Mesenteric fat pad (tissue), 1 donor: ENCODE measurements at places on chromosomes 4 and X.

DNA sequence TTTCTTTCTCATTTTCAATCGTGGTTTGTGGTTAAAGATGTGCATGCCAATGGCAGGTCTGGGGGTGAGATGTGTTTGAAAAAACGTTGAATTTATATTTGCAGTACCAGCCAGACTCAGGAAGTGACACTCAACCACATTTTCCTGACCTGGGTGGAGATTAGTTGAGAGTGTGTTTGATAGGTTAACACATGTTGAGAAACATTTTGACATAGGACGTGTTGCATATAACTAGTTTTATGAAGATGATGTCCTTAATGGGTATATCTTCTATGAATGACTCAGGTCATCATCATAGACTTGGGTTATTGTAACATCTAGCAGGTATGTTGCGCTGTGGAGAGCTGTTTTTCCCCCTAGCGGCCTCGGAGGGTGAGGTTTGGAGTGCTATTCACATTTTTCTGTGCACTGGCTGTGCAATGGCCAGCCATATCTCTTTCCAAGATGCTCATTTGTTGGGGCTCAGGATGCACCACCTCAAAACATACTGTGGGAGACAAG is 21.7 kb upstream of the CD38 start:
- DNase-seq = no peak

GRCh38 chr4:130186931-130187330 is 1091.0 kb downstream of the C4orf33 start:
- no peak for DNase-seq

DNA sequence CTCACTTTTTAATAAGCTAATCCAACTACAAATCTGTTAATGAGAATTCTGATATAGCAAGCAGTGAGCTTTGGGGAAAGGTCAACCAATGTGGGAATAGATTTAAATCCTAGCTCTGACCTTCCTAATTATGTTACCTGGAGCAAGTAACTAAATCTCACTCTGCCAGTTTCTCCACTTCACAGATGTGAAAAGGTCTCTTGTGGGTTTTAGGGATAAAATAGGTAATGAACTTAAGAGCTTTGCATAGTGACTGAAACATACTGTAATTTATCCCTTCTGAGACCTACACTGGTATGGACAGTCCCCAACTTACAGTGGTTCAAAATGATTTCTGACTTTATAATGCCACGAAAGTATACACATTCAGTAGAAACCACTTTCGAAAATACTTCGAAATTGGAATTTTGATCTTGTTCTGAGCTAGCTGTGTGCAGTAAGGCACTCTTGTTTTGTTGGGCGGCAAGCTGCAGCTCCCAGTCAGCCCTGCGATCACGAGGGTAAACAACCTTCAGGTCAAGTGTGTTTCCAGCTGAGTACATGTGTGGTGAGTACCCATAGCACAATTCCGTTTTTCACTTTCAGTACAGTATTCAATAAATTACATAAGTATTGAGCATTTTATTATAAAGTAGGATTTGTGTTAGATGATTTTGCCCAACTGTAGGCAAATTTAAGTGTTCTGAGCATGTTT is 93.7 kb downstream of the ADGRL3 start:
- no peak for DNase-seq

DNA sequence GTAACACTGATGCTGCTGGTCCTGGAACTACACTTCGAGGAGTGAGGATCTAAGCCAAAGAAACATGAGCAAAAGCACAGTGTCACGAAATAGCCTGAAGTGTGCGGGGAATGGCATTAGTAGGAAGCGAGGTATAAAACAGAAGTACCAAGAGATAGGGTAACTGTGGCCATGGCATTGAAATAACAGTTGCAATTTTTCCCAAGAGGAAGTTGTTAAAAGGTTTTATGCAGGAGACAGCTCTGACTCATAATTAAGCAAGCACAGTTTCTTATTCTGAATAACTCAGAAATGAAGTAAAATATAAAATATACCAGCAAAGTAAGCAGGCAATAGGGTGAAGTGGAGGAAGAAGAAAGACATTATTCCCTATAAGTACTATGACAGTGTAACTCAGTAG is 90.3 kb upstream of the TMEM150C start:
- DNase-seq = no peak

DNA sequence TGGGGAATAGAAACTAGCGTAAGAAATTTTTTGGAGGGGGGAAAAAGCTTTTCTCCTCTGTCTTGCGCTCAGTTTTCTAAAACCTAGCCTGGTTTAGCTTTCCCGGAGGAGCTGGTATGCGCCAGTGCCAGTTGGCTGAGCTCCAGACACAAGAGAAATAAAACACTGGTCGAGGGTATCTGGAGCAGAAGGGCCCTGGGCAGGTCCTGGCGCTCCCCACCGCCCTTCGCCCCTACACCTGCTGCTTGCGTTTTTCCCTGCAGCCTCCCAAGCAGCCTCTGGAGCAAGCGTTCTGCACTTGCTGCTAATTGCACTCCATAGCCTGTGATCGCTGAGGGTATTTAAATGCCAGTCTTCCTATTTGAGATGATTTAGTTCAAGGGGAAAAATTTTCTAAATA is 816 bp downstream of the EREG start:
- DNase-seq = no peak

GRCh38 chr4:105374071-105374470 is 99.8 kb downstream of the PPA2 start:
- DNase-seq = no peak

GRCh38 chr4:6618386-6619115 is 21.9 kb upstream of the MRFAP1 start:
- DNase-seq = no peak

GRCh38 chr4:78207951-78208350 is 150.8 kb downstream of the FRAS1 start:
- no peak for DNase-seq

- DNase-seq = no peak
These were observed 1637.3 kb upstream of the PABPC4L start for GRCh38 chr4:135838889-135839288.

DNA sequence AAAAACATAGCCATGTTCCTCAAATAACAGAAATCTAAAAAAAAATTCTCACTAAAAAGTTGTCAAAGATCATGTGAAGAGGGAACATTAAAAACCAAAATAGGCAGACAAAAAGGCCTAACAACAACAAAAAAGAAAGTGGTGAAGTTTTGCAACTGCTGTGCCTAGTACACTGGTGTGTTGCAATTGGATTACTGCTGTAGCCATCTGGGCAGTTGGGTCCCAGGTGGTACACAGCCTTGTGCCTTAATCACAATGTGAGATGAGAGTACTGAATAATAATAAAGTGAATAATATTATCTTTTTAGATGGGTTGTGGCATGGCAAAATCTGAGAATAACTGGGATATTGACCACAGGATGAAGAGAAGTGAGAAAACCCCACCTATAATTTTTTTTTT is 12.0 kb downstream of the C4orf54 start:
- no peak for DNase-seq

DNA sequence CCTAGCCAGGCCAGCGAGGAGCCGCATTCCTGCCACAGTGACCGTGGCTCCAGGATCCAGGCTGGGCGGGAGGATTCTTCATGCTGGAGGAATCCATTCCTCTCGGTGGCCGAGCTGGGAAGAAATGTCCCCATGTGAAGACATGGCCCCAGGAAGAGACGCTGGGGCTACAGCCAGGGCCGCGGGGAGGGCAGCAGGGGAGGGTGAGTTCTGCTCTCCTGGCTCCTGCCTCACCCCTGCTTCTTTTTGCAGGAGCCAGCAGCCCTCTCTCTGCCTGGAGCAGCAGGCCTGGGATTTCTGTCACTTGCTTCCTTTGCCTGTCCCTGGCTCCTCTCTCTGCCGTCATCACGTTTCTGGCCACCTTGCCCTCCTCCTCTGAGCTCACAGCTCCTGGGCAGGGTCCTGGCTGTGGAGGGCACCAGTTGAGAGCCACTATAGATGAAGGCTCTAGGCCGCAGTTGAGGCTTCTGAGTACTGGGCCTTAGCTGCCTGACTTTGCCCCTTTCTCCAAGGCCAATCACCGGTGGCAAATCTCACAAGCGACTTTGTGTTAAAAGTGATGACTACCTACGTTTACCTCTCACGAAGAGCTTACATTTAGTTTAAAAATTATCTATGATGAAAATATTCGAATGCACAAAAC is 48.3 kb downstream of the ENPP6 start:
- no peak for DNase-seq

DNA sequence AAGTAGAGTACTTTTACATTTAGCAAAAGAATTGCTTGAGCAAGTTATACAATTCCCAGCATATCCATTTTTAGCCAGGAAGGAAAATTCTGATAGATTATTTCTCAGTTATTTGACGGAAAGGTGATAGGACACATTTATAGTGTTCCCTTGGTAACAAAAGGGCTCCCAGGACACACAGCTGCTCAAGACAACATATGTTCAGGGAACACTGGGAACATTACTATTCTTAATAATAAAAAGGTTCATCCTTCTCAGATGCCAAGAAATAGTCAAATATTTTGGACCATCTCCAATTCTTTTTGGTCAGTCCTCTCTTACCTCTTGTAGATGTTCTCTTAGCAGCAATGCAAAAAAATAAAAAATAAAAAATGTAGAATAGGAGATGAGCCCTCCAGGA is 66.8 kb upstream of the SMAD1 start:
- no peak for DNase-seq

GRCh38 chr4:167989815-167990214 is 102.5 kb upstream of the ANXA10 start:
- no peak for DNase-seq

DNA sequence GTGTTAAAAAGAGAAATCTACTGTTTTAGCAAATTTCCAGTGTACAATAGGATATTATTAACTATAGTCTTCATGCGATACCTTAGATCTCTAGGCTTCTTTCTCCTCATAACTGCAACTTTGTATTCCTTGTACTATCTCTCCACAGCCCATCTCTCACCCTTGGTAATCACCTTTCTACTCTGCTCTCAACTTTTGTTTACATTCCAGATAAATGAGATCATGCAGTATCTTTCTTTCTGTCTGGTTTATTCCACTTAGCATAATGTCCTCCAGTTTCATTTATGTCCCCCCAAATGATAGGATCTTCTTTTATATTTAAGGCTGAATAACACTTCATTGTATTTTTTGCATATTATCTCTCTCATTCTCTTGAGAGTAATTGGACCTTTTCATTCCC is 165.5 kb downstream of the HS3ST1 start:
- no peak for DNase-seq

DNA sequence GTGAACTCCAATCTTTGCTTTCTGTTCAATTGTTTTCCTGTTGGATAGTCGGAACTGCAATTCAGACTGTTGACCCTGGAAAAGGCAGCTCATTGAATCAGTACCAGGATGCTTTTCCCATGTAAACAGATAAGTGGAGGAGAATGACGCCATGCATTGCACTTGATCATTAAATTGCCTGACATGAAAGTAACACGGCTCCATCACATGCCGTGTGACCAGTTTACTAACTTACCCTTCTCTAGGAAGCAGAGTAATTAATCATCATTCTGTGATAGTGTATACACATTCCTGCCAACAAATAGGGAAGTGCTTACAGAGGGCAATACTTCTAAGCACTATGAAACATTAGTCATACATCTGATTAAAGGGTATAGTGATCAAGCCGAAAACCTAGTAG is 101.4 kb downstream of the PPARGC1A start:
- no peak for DNase-seq

DNA sequence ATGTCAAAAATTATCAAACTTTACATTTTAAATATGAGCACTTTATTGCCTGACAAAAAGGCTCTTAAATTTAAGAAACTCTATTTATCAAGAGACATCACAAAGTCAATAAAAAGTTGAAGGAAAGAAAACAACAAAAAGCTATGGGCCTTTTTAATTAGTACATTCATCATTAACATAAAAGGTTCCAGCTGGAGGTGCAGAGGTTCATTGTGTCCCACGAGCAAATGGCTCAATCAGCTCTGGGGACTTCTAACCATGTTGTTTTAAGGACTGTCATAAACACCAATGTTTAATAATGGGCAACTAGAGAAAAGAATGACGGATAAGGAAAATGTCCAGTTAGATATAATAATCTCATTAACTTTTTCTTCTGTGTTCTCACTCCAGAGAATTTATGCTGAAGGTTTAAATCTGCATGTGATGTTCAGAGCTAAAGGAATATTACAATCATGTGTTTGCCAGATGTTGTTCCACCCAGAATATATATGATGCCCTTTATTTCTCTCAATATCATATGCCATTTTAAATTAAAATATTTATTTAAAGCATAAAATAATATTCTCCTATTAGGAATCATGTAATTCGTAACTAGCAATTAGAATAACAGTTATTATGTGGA is 840.3 kb upstream of the ADGRL3 start:
- DNase-seq = no peak

DNA sequence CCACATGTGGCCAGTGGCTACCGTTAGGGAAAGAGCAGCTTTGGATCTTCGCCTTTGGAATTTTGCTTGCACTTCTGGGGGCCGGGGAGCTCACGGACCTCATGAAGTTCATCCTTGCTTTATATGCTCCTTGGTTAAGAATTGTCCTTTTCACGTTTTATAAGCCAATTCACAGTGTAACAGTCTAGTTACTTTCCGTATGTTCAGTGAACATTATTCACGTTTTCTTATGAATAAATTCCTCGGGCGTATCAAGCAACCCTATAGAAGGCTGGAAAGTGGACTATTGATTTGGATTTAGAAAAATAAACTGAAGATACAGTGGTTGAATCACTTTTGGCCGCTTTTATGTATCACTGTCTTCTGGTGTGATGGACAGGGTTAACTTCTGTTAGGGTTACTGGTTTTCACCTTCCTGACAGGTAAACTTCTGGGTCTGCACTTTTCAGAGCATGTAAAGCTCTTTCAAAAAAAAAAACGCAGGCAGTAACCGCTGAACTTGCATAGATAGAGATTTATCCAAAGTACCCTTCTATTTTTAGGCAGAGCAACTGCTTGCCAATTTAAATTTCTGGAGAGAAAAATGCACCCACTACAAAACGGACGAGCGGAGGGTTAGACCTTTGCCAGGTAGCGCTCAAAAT is 569 bp upstream of the PDLIM5 start:
- DNase-seq = no peak

GRCh38 chr4:100834616-100835015 is 316.8 kb upstream of the EMCN start:
- DNase-seq = no peak

- DNase-seq = no peak
These were observed 9.8 kb downstream of the MAGED2 start for GRCh38 chrX:54817220-54817820.

- no peak for DNase-seq
These were observed 122.3 kb upstream of the TMEM164 start for GRCh38 chrX:109880629-109881028.

DNA sequence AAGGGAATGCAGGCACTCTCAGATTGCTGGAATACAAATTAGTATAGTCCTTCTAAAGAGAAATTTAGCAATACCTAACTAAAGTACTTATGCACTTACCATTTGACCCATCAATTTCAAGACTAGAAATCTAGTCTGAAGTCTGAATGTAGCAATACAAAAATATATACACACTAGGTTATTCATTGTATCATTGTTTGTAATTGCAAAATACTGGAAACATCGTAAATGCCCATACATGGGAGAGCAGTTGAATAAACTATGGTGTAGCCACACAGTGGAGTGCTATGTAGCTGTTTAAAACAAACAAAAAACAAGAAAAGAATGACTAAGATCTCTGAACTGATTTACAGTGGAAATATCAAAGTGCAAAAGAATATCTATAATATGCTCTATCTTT is 346.4 kb downstream of the ZNF674 start:
- DNase-seq = no peak
